ENCODE measurements at places on chromosomes 11 and 22.

- no peak for DNase-seq
Measured at GRCh38 chr11:45543808-45544422, 121.5 kb downstream of the CHST1 start.

GRCh38 chr11:20021771-20022362 is 138.4 kb downstream of the DBX1 start:
- no peak for DNase-seq

DNA sequence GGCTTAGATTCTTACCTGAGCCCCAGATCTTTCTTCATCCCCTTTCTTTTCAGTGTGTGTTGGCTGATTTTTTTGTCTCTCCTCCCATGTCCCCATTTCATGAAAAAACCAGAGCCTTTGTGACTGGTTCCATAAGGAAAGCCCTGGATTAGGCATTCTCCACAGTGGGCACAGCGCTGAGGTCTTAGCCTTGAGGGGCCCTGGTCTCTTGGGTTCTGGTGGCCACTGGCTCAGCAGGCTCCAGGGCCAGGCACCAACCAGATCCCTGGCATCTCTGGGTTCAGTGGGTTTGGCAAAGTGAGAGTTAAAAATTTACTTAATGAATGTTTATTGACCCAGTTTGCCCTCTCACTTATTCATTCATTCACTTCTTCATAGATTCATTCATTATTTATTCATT is 49.5 kb upstream of the ACCSL start:
- DNase-seq = no peak

GRCh38 chr11:96193745-96194443 is 149.1 kb downstream of the MAML2 start:
- DNase-seq = no peak

DNA sequence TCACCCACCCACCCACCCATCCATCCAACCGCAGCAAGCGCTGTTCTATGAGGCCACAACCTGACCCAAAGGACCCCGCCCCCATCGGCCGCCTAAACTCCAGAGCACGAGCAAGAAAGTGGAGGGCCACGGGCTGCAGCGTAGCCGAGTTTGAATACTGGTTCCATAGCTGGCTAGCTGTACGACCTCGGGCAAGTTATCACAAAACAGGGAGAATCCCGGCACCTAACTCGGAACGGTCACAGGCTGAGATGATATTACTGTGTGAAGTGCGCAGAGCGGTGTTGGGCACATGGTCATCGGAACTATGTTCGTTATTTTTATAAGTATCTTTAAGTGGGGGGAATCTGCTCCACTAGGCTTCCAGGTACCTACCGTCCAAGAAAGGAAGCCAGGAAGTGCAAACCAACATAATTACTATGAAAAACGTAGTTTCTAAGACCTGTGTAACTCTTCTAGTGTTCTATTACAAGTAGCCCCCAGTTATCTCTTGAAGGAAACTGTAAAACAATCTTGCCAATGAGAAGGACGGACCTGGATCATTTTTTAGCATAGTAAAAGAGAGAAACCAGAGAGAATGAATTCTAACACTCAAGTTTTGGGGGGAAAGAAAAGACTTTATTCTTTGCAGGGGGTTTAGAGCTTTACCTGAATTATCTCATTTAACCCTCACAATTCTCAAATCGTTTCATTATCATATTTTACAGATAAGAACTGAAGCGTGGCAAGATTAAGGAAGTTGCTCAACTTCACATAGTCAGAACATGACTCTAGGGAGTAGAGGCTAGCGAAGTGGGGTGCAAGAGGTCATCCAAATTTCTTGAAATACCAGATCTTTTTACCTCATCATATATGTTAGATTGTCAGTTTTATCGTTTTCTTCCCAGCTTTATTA is 663 bp upstream of the BUD13 start:
- DNase-seq = no peak

GRCh38 chr11:67415501-67416304 is at the start of gene CARNS1:
TSS of gene CARNS1 (plus strand) at chr11:67415678. CDS start at chr11:67416200, 522 bp downstream.
- no peak for DNase-seq

- DNase-seq = no peak
Measured at GRCh38 chr22:25013607-25014006, 61.1 kb downstream of the KIAA1671 start.

DNA sequence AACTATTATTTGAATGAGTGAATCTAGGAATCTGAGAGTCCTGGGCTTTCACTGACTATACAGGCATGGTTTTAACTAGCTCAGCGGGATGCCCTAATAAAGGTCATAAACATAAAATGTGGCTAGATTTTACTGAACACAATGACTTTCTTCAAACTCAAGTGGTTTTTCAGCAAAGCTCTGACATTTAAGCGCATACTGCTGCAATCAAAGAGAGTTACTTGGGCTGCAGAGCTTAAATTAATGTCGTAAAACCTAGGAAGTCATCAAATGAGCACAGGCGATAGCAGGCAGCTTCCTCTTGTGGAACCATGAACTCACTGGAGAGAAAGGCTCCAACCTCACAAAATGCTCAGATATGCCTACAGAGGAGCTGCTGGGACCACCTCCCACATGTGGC is 6.7 kb downstream of the CSNK2A3 start:
- no peak for DNase-seq

- no peak for DNase-seq
Measured at GRCh38 chr11:45961751-45962240, 39.3 kb downstream of the LARGE2 start.

DNA sequence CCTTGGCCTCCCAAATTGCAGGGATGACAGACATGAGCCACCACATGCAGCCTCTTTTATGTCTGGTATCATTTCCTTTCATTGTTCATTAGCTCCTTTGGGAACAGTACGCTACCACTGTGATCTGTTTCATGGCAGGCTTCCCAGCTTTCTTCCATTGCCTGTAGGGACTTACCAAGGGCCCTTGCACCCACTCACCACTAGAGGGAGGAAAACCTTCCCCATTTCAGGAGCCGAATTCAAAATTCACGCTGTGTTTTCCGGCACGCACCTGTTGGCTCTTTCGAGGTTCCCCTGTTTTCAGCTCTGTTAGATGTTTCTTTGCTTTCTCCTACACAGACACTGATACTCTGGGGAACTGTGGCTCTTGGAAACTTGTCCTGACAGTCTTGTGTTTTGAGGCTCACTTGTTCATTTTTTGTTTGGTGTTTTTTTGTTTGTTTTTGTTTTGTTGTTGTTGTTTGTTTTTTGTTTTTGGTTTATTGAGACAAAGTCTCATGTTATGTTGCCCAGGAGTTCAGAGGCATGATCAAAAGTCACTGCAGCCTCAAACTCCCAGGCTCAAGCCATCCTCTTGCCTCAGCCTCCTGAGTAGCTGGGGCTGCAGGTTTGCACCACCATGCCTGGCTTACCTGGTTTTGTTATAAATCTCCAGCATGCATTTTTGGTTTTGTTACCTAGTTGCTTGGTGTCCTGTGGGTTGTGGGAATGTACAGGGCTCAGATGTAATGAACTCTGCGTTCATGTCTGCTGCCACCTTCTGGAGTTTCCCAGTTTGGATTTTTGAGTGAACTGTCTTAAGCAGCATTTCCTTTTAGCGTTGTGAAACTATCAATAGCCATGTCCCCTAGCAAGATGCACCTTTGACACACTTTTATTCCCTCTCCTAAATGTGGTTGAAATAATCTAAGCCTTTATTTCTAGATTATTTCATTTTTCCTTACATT is 2.3 kb downstream of the KRTAP5-11 start:
- peak; percentile 36 for DNase-seq

DNA sequence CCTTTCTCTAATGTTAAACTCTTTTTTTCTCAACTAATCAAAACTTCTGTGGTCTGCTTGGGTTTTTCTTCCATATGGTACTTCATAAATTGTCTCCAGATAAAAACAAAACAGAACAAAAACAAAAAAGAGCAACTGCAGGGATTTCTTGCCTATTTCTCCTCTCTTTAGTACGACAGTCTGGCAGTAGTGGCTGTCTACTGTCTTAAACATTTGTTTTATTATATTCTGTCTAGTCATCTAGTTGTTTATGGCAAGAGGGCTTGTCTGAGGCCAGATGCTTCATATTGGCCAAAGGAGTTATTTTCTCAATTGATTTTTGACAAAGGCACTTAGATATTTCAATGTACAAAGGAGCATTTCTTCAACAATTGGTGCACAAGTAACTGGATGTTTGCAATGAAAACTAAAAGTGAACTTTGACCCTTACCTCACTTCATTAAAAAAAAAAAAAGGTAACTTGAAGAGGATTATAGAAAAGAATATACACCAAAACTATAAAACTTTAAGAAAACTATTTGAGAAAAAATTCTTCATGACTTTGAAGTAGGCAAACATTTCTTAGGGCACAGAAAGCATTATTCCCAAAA is 404.2 kb downstream of the LUZP2 start:
- no peak for DNase-seq

GRCh38 chr11:92227959-92228935 is 3.6 kb downstream of the FAT3 start:
- no peak for DNase-seq

DNA sequence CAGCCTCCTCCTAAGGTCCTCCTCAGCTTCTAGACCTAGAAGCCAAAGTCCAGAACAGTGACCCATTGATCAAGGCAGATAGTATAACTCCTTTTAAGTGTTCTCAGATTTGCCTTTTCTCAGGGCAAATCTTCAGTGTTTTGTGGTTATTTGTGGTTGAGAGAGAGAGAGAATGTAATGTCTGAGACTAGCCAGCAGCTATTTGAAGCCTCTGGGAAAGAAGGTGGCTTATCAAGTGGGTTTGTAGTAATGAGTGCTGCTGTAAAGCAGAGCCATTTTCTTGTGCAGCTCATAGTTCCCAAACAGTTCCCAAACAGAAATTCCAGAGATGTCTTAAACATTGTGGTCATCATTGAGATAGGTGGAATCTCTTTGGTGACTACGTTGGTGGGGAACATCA is 89.5 kb downstream of the RNF169 start:
- DNase-seq = no peak

GRCh38 chr11:23124996-23125395 is 264.7 kb upstream of the CCDC179 start:
- DNase-seq = no peak

GRCh38 chr11:65625628-65626342 is 10.2 kb downstream of the PCNX3 start:
- DNase-seq = peak; percentile 83

Data from GM12892 (cell line).